Amniotic stem cell (primary cell): ENCODE measurements at places on chromosomes 16 and 17.

GRCh38 chr16:67006930-67007658 lies 18.7 kb downstream of the CES4A start:
- DNase-seq, result no peak

DNA sequence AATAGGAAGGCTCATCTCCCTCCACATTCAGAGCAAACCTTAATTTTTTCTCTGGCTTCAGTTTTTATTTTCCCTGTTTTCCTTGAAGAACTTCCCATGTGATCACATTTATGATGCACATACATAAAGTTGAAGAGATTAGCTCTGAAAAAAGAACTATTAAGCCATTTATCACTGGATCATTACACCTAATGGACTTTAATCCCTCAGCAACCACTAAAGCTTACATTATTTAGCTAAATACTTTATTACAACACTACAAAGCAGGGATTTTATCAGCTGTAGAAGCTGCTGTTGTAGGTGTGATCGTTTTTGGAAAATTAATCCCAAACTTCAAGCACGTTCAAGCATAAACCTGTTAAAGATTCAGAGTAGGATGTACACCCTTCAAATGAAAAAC lies 21.1 kb downstream of the SMYD4 start:
- DNase-seq, result no peak

- DNase-seq, result no peak
These were observed 27.4 kb downstream of the IL21R start for GRCh38 chr16:27429330-27429871.

- no peak for DNase-seq
These were observed 787 bp downstream of the CDH11 start for GRCh38 chr16:65120831-65121721.

- no peak for DNase-seq
These were observed 2.9 kb upstream of the SCIMP start for GRCh38 chr17:5237541-5238016.

DNA sequence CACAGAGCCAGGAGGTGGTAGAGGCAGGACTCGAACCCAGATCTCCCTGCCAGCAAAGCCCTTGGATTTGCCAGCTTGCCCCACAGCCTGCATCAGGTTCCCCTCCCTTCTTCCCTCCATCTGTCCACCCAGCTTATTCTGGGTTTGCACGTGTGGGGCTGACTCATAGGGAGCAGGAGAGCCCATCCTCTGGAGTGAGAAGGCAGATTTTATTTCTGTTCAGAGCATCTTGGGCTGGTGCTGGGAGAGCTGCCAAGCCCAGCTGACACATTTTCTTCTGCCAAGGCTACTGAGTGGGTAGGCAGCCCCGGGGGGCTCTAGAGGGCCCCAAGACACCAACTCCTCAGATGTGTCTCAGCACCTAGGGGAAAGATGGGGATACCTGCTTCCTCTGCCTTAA lies 106.3 kb upstream of the CRHR1 start:
- no peak for DNase-seq

DNA sequence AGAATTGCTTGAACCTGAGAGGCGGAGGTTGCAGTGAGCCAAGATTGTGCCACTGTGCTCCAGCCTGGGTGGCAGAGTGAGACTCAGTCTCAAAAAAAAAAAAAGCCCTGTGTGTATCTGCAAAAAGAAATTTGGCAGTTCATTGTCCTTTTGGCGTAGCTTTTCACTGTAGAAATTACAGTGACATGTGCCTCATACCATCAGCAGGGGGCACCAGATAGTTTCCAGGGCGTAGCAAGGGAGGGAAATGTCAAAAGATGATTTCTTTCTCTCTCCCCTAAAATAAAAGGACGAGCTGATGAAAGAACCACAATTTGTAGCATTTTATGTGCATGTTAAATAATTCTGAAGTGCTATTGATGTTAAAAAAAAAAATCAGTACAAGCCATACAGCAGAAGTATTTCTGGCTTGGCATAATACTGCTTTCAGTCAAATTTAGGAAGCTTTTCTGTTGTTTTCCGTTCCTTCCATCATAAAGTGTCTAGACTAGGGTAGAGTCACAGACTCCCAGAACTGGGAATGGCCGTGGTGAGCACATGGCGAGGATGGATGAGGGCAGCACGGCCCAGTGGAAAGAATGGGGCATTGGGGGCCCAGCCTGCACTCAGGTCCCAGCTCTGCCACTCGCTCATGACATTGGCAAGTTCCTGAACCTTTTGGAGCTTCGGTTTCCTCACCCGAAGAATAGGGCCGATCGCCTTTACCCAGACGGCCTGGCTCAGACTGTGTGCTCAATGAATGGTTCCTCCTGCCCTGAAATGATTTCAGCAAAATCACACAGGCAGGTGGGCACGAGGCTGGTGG lies 59.8 kb upstream of the RPH3AL start:
- peak; percentile 45 for DNase-seq

DNA sequence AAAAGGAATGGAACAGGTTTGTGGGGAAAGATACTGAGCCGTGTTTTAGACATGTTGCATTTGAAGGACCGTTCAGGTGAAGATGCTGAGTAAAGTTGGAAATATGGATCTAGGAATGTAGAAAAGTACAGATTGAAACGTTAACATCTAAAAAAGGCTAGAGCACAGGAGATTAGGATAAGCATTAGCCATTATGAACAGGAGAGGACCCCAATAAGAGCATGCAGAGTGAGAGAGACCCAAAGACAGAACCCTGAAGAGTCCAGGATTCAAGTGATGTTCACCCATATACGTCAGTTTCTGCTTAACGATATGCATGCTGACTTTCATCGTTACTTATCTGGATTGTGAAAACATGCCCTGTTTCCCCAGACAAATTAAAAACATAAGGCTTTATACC lies 140.5 kb downstream of the STX8 start:
- DNase-seq, result no peak

DNA sequence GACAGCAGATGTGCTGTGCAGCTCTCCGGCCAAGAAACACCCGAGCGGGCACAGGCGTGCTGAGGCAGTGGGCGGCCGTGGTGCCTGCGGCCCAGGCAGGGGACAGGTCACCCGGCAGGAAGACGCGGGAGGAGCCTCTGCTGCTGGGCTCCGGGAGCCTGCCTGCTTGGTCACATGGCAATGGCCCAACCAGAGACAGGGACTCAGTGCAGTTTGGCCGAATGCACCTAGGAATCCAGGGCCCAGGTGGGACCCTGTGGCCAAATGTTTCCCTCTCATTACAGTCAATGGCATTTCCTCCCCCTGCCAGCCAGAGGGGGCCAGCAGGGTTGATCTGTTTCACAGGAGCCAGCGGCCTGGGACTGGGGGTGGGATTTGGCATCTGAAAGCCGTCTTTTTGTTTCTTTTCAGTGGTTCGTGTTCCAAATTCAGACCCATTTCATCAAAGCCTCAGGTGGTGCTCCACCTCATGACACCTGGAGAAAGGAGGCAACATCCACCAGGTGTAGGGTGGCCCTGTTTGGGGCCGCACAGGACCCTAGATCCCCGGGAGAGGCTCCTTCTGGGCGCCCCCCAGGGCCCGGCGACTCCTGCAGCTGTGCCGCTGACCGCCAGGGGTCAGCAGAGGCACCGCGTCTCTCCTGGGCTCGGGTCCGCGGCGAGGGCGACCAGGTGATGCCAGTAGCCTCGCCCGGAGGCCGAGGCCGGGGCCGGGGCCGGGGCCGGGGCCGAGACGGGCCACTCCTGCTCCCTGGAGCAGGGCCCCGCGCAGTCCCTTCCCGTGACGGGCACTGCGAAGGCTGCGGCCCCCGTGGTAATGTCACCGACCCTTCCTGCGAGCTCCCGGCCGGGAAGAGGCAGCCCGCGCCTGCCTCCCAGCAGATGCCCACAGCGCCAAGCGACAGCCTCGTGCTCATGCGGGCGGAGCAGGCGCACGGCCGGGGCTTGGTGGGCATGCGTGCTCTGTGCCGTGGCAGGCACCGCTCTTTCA lies 118.5 kb downstream of the C16orf78 start:
- no peak for DNase-seq
